ENCODE measurements at places on chromosomes 4 and X.

GRCh38 chr4:145503486-145504072 lies 21.9 kb downstream of the SMAD1 start:
- no peak for DNase-seq

DNA sequence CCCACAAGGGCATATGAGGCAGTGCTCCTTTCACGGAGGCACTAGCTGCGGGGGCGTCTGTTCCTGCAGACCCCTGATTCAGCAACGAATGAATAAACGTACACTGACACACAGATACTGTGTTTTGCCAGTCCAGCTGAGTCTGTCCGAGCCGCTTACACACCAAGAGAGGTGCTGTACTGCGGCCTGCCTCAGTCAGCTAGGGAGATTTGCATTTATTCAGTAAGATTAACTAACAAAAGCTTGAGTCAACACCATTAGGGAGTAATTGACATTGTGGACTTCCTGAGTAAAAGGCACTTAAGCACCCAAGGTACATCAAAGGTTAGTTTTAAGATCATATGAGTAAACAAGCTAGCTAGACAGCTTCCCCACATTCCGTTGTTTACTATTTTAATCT lies 31.0 kb upstream of the BEX4 start:
- DNase-seq: no peak

DNA sequence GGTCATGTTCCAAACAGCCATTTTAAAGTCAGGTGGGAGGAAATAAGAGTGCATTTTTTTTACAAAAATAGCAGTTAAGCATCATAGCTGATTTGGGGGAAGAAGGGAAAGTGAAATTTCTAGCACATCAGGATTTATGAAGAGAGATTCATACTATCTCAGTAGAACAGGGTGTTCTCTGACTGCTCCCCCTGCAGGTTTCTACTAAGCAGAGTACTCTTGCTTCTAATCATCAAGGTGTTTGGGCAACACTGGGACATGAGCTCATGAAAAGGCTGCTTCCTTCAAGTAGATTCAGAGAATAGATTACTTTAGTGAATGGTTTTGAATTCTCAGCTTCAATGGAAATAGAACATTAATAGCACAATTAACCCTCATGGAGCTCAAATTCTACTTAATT lies 591.4 kb upstream of the PCDH10 start:
- DNase-seq: no peak

GRCh38 chr4:83082777-83083176 lies 31.8 kb downstream of the PLAC8 start:
- DNase-seq: no peak

GRCh38 chr4:53987761-53988171 lies 76.6 kb downstream of the CHIC2 start:
- no peak for DNase-seq

- DNase-seq: no peak
Measured at GRCh38 chr4:65383589-65384305, 286.5 kb downstream of the EPHA5 start.

DNA sequence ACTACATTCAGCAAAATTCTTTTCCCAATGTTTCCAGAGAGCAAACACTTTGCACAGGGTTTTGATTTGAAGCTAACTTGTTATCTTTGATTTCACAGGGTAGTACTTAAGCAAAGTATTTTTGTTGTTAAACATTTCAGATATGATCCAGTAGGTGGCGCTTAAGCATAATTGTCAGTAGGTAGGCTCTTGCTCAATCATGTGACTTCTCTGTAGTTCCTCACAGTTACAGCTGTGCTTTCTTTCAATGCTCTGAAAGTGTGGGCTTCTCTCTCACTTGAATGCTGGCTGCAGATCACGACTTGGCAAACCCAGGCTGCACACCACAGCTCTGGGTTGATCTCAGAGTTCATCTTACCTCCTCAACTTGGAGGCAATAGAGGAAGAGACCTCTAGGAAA lies 1016.5 kb downstream of the SH3BGRL start:
- DNase-seq: no peak

GRCh38 chr4:155758481-155759371 lies at the start of gene GUCY1B1:
Gene GUCY1B1, plus strand, starts transcription at chr4:155759021. Its CDS starts 120 bp downstream, at chr4:155759141.
- DNase-seq: no peak

DNA sequence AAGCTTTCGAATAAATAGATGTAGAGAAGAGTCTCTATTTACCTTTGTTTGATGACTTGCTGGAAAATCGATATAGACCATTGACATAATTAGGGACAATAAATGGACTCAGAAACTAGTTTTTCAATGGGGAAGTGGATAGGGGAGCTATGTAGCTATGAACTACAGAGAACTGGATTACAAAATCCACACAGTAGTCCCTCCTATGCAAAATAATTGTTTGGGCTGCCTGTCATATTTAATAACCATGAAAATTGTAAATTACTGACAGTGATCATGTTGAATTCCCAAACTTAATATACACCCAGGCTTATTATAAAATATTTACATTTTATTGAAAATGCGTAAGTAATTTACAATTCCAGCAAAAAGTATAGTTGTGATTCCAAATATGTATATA lies 333.1 kb upstream of the FAM241A start:
- DNase-seq: no peak

DNA sequence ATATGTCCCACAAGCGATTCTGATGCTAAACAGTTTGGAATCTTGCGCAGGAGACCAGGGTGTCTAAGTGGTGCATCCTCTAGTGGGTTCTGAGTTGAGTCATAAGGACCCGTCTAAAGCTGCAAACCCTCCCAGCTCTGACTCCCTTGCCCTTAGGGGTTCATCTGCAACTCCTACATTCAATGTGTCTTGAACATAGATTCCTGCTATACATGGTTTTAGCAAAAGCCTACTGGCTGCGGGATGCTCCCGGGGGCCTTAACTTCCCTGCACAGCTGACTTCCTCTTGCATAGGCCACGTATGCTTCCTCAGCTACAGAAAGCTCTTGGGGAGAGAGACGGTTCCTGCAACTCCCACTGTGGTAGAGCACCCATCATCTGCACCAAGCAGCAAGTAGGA lies 236.7 kb downstream of the EVC2 start:
- no peak for DNase-seq

DNA sequence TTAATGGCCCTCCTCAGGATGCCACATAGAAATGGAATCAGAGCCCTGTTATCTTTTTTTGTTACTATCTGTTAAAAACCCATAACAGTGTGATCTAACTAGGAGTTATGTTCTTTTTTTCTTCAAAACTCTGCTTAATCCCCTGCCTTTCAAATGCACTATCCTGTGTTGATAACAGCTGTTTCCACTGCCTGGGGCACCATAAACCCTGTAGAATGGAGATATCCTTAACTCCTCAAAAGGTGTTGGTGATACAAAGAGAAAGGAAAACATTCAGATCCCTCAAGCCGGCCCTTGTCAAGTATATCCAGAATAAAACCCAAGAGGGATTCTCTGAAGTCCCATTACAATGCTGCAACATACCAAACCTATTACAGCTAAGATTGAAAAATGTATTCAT lies 108.6 kb downstream of the ACTRT1 start:
- DNase-seq: no peak

DNA sequence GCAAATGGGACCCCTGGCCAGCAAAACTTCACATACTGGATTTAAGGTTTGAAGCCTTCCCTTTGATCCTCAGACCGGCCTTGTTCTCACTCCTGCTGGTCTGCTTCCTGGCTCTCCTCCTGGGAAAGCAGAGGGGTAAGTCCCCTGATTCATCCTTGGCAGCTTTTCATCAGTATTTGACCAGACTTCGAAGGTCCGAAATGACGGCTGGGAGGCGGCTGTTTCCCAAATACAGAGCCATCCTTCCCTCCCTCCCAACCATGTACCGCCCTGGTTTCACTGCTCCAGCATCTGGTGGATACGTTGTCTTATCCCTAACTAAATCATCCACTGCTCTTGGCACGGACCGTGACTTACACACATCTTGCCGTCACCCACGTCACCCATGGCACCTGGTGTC lies 265.5 kb downstream of the BCOR start:
- no peak for DNase-seq

DNA sequence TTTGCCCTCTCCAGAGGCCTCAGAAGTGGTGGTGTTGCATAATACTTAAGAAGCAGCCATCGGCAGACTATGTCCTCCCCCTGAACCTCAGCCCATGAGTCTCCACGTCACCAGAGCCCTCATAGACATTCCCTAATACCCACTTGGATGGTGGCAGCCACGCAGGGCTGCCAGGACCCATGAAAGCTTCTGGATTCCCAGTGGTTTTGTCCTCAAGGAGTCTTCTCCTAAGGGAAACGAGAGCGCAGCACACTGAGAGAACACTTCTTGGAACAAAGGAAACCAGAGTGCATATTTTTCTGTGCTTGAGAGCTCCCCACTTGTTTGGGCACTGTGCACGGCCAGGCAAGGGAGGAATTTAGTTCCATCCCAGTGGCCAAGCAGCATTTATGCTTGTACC lies 204.1 kb upstream of the DMD start:
- no peak for DNase-seq

- DNase-seq: no peak
Measured at GRCh38 chrX:7446815-7447214, 298.9 kb upstream of the PUDP start.

DNA sequence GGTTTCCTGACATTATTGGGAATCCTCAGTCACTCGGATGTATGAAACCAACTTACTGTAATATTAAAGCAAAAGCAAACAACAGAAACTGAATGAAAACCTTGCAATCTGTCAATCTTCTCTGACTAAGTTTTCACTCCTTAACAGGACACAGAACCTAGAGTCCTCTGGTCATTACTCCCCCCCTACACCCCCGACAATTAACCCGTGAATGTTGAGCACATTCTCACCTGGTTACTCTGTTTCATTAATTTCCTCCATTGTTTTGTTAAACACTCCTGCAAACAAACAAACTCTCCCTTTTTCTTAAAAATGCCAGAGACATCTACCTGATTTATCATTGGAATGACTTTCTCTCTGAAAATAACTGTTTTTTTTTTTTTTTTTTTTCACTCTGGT lies 469.0 kb upstream of the PRKX start:
- no peak for DNase-seq

DNA sequence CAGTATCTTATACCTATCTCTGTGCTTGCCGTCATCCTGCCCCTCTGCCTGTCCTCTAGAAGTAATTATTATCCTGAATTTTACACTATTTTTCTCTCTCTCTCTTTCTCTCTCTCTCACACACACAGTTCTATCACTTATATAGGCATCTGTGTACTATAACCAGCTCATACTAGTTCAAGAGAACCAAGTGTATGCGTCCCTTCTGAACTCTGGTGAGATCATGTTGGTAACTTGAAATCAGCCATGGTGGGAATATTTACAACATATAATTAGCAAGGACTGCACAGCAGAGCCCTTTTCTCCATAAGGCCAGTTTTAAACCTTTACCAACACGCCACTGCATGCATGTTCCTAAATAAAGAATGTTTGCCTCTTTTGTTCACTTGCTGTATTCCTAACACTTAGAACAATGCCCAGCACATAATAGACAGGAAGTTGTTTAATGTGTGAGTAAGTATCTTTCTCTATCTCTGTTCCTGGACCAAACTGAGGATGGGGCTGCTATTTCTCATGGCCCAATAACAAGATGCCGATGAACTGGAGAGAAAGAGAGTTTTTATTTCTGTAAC lies 51.1 kb upstream of the IL21 start:
- no peak for DNase-seq

- DNase-seq: no peak
Measured at GRCh38 chr4:109276482-109277095, 25.9 kb downstream of the COL25A1 start.

- DNase-seq: no peak
Measured at GRCh38 chrX:37802028-37802427, 22.2 kb downstream of the CYBB start.

- no peak for DNase-seq
Measured at GRCh38 chrX:54995621-54996020, 1.6 kb upstream of the PFKFB1 start.

DNA sequence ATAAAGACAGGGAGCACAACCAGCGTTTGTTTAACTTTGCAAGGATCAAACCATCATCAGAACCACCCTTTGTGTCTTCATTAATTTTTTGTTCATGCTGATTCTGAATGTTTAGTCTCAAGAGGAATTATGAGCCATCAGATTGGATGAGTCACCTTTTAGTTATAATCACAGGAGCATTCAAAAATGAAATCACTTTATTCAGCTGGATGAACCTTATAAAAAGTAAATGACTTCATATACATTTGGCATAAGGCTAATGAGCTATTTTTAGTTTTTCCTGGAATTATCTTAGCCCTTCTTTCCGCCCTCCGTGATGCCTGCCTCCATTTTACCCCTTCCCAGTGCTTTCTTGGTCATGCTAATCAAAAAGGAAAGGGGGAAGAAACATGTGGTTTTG lies 103.6 kb downstream of the SORBS2 start:
- DNase-seq: no peak

DNA sequence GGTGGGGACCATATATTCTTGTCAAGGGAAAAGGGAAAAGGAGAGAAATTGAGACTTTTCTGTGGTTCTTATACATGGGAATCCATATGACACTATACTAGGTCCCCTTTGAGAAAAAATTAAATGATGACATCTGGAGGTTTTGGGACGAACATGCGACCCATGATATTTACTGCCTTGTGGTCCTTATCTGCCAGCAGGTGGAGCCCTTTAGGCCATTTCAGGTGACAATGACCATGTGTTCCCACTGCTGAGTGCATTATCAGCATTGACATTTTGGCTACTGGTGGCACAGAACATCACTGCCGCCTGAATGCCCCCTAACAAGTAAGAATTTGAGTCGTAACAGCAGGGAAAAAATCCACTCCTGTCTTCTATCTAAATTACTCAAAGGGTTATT lies 843.4 kb downstream of the FSTL5 start:
- DNase-seq: no peak

DNA sequence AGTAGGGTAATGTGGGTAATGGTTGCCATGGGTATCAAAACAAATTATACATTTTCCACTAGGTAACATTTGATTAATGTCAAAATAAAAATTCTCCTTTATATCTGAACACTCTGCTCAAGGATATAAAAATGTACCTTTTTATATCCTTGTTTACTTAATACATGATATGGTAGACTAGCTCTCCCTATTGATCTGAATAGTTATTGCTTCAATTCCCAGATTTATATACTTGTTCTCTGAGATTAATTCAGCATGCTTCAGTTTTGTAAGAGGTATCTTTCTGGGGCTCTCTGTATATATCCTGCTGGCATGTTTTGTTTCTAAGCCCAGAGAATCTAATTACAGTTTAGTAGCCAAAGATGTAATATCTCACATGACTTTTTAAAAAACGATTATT lies 169.7 kb downstream of the NPNT start:
- DNase-seq: no peak

DNA sequence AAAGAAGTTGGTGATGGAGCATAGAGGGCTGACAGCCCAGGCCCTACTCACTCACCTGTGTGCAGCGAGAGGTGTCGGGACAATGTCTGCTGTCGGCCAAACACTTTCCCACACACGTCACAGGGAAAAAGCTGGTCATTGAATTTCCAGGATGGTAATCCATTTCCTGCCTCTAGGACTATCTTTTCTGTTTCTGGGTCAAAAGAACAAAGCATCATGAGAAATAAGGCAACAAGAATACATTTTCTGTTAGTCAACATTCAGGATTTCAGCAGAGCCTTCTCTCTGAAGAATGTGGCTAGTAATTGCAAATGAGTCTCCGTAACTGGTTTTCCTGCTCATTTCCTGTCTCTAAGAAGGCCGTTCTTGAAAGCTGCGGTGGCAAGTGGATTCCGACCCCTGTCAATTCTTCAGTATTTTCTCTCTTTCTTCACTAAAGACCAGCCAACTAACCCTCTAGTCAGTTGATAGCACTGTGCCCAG lies 99.4 kb downstream of the C4orf51 start:
- no peak for DNase-seq
